ENCODE measurements at places on chromosomes 4 and X. TPM values are rescaled to one million over a fixed set of nuclear protein-coding genes. Genes with fewer than 3 reads are reported as not detected.

Gene DRD5
- not detected for total RNA-seq

Gene ADGRG4
- not detected for total RNA-seq

Gene GPM6B
- 0.38 TPM for total RNA-seq

Gene EXOSC9
- 20.6 TPM for total RNA-seq

Gene MAGEA10
- not detected for total RNA-seq

Gene UGT2B10
- total RNA-seq = not detected

Gene FRAS1
- total RNA-seq = 6.4 TPM

Gene NXF2B
- total RNA-seq = not detected

Gene IL2RG
- not detected for total RNA-seq

Gene MUC7
- not detected for total RNA-seq

Gene CENPVL2
- total RNA-seq = not detected

Gene SEPSECS
- 7.1 TPM for total RNA-seq

Gene TMPRSS11B
- not detected for total RNA-seq

Gene DCX
- not detected for total RNA-seq

Gene RASL11B
- 0.35 TPM for total RNA-seq

Gene ZMAT1
- 0.12 TPM for total RNA-seq

Gene ZRSR2
- total RNA-seq = 5.0 TPM

Gene HSFX3
- total RNA-seq = not detected

Gene HTN3
- not detected for total RNA-seq

Gene GABRG1
- not detected for total RNA-seq

Gene GYG2
- total RNA-seq = 4.9 TPM

Gene GPR173
- 4.2 TPM for total RNA-seq

Gene KLHL2
- total RNA-seq = 24.7 TPM

Gene KLHL15
- total RNA-seq = 4.8 TPM

Gene SMIM43
- 0.23 TPM for total RNA-seq

Gene PRRG1
- 2.2 TPM for total RNA-seq

Gene SHROOM4
- total RNA-seq = 2.6 TPM

Gene PFKFB1
- not detected for total RNA-seq

Gene TRIM2
- total RNA-seq = 69.9 TPM

Gene FAM9C
- total RNA-seq = not detected

Gene DDIT4L
- total RNA-seq = 2.7 TPM

Gene GUCY1A1
- total RNA-seq = 0.08 TPM

Gene SPON2
- total RNA-seq = 79.9 TPM

Gene CWH43
- total RNA-seq = not detected

Gene BST1
- 11.1 TPM for total RNA-seq

Gene NEXMIF
- under 0.01 TPM for total RNA-seq

Gene NAP1L3
- 10.3 TPM for total RNA-seq

Gene SLC9B1
- total RNA-seq = 2.2 TPM

Gene MAB21L2
- 2.2 TPM for total RNA-seq

Gene AREG
- 0.47 TPM for total RNA-seq

Gene PTTG2
- not detected for total RNA-seq

Gene TLL1
- total RNA-seq = 0.08 TPM

Gene SMARCA1
- 59.3 TPM for total RNA-seq

Gene UBA6
- total RNA-seq = 107 TPM

Gene PRMT9
- 11.1 TPM for total RNA-seq

Gene ADAM29
- total RNA-seq = not detected

Gene ATP2B3
- total RNA-seq = under 0.01 TPM

Gene FAT4
- total RNA-seq = 10.5 TPM

Gene ANXA3
- 8.8 TPM for total RNA-seq

Gene GLRA3
- not detected for total RNA-seq

Gene NOX1
- total RNA-seq = not detected

Measured in smooth muscle cell of the coronary artery (primary cell).